Activated CD4-positive, alpha-beta memory T cell treated with anti-CD3 and anti-CD28 coated beads for 36 hours (primary cell): ENCODE measurements at places on chromosomes 2 and 18.

DNA sequence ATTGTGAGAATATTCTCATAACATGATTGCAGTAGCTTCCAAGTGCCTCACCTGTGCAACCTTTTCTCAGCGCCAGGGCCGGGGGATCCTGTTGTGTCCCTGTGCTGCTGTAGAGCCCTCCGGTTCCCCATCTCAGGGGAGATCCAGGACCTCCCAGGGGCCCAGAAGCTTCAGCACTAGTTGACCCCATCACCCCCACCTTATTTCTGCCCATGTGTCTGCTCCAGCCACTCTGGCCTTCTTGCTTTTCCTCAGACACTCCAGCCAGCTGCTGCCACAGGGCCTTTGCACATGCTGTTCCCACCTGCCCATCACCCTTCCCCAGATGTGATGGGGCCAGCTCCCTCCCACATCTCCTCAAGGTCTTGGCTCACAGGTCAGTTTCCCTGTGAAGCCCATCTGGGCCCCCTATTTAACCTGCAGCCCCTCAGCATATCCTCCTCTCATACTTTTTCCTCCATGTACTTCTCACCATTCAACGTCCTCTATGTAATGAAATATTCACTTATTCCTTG, 226.5 kb downstream of the SEPTIN10 start:
- no peak for DNase-seq

GRCh38 chr18:75106746-75107145, 102.2 kb downstream of the PTGR3 start:
- DNase-seq = no peak

GRCh38 chr2:29485631-29486030, 370.4 kb downstream of the CLIP4 start:
- DNase-seq = no peak

DNA sequence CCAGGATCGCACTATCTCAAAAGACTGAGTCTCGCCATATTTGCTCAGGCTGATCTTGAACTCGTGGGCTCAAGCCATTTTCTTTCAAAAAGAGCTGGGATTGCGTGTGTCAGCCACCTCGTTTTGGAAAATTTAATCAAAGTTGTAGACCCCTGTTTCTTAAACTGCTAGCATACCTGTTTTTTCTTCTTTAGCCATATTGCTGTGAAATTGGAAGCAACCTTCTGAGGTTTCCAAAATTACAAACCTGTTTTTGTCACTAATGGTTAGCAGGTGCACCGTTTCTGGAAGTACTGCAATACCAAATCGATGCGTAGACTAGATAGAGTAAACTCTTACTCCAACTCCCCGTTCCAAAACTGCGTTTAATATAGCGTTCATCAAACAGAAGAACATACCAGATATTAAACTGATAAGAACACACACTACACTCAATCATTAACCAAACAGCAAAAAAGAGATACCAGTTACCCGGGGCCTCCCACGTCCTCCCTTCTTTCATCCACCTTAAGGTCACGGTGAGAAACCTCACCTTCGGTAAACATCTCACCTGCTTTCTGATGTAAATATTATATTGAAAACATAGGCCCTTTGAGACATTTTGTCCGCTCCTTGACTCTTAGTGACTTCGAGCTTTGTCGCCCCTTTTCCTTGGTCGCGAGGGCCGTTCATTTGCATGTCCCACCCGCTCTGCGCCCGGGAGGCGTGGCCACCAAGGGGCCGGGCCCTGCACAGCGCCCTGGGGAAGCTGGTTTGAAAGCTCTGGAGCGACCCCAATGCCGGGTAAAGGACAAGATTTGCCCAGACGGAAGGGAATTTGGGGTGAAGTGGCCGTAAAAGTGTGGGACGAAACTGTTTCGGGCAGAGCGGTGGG, at the start of gene RNU2-63P:
RNU2-63P (minus strand) TSS at position 462 of the 874 bp plus-strand sequence.
- DNase-seq = peak; percentile 80

DNA sequence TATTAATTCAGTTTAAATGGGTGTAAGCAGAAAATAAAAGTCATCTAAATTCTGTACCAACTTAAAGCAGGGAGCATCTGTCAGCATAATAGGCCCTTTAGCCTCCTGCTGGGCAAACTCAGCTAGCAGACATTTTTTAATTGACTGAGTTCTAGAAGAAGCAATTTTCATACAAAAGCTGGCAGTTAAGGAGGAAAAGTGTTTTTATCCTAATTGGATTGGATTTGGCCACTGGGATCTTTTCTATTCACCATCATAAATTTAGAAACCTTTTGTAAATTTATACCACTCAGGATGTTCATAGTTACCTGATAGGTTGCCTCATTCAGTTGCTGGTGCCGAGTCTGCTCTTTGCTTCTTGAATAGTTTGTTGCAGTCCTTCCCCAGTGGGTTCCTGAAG, 262.7 kb upstream of the FSIP2 start:
- DNase-seq = no peak

DNA sequence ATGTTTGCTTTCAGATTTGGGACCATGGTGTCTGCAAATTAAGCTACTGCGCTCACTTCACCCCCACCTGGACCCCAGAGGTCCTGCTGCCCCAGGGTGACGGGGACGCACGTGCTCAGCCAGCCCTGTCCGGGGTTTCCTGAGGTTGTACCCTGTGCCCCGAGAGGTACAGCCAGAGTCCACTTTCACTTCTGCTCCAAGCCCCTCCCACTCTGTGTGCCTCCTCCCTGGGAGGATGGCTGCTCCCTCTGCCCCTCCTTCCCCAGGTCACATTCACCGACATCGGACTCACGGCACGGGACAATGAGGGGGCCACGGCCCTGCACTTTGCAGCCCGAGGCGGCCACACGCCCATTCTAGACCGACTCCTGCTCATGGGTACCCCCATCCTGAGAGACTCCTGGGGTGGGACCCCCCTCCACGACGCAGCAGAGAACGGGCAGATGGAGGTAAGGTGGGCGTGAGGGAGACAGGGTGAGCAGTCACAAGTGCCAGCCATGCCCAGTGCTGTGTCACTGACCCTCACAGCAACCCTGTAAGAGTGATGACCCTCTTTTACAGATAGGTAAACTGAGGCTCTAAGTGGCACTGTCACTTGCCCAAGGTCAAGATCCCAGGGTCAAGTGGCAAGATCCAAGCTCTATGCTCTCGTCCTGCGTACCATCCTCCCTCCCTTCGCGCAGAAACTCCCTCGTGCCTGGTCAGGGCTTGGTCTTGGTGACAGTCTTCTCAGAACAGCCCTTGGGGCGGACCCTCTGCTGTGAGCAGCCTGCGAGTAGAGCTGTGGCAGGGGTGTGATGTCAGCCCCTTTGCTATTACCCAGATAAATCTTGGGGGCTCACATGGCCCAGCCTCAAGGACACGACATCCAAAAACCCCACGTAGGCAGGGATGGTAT, 7.6 kb downstream of the ESPNL start:
- DNase-seq = no peak

- no peak for DNase-seq
Observed at GRCh38 chr18:61727241-61728193, 165.3 kb downstream of the RNF152 start.

DNA sequence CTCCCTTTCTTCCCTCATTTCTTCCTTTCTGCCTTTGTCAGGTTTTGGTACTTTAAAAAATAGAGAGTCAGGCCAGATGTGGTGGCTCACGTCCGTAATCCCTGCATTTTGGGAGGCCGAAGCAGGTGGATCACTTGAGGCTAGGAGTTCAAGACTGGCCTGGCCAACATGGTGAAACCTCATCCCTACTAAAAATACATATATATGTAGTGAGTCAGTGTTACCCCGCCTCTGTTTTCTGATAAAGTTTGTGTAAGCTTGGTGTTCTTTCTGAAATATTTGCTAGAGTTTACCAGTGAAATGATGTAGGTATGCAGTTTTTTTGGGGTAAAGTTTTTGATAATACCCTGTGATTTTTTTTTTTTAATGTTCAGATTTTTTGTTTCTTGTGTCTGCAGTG, 58.8 kb downstream of the DGKD start:
- DNase-seq = no peak

DNA sequence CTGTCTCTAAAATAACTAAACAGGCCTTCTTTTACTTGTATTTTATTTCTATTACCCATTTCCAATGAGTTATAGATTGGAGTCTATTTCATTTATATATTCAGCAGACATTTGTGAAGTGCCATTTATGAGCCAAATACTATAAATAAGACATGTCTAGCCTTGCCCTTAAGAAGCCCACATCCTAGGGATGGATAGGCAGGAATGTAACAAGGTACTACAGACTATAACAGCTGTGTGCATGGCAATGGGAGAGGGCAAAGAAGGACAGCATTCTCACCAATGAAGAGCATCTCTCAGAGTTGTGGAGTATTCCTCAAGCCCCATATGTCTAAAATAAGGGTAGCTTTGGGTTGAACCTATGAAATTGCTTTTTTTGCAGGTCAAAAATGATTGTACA, 161.9 kb upstream of the RASGRP3 start:
- no peak for DNase-seq

DNA sequence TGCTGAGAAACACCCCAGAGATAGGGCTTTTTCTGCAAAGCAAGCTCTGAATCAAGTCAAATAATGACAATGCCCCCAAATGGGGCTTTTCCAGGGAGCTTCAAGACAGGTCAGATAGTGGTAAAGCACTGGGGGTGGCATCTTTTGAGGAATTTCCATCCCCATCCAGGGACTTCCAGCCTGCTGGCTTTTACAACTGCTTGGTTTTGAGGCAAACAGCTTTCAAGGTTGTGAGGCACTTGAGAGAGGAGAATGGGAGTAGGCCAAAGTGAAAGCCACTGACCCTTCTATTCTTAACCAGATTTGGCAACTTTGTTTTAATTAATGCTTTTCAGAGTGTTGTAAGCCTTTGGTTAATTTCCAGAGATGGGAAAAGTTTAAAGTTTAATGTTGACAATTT, 762.0 kb upstream of the POU3F3 start:
- no peak for DNase-seq

DNA sequence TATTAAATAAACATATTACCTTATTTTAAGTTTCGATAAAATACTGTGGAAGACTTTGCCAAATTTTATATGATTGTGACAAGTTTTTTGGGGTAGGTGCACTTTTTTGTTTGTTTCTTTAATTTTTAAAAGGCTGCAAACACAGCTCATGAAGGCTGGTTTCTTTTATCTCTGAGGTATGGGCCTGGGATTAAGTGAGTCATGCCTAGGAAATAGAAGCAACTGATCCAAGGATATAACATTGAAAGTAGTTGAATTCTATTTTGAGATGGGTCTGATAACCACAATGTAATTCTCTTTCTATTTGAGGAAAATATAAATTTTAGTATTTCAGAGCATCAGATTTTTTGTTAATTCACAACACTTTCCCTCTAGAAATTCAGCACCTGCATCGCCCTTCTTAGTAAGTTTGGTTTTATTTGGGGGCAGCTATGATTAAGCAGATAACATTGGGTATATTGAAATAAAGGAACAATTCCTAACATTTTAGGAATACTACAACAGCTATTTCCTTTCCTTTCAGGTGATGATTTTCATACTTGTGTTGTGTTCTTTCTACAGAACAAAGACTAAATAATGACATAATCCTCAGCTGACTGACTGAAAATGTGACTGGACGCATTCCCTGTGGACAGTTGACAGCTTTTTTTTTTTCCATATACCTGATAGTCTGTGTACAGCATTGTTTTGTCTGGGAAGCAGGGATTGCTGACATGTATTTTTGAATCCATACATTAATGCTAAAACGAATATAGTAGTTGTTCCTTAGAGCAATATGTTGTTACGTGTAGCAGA, 16.8 kb downstream of the RBM45 start:
- DNase-seq = no peak
